Stimulated activated CD4-positive, alpha-beta T cell treated with anti-CD3 and anti-CD28 coated beads, Interleukin-15, amount 100 ng/mL, for 1 hour (primary cell): ENCODE measurements at places on chromosomes 1 and 21.

DNA sequence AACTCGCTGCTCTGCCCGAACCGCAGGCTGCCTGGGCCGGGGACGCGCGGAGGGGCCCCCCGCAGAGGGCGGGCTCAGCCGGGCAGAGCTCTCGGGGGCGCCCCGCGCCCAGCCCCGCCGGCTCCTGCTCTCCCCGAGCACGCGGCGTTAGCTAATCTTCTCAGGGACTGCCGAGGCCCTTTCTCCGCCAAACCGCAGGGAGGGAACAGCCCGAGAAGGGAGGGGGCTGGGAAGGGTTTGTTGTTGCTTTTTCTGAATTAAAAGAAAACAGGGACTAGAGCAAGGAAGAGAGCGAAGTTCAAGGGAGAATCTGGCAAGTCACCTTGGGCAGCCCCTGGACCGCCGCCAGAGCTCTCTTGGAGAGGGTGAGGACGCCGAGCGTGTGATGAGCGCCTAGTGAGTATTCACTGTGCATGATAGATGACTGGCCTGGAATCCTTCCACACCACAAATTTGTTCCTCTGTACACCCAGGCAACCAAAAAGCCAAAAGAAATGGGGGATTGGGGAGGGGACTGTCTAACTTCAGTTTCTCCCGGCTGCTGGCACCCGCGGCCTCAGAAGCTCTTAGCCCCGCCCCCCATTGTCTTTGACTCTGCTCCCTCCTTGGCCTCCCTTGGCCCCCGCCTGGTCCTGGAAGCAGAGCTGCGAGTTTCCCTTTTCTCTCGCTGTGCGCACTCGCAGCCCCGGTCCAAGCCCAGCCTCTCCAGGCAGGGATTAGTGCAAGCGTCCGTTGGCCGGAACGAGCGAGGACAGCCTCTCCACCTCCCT, 19.7 kb upstream of the LMX1A start:
- peak; percentile 13 for DNase-seq

DNA sequence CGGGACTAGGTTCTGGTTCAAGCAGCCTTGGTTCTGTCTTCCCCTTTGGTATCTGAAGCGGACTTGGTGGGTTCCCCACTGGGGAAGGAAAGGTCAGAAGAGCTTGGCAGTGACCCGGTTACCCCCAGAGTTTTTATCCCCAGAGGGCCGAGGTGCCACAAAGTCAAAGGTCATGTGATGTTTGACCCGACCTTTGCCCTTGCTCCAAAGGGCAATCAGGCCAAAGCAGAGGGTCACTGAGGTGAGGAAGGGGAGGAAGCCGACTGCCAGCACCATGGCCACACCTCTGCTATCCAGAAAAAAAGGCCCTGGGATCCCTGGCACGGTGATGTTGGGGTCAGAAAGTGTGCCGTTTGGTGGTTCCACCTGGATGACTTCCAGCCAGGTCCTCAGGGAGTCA, 4.4 kb downstream of the LINGO4 start:
- no peak for DNase-seq

DNA sequence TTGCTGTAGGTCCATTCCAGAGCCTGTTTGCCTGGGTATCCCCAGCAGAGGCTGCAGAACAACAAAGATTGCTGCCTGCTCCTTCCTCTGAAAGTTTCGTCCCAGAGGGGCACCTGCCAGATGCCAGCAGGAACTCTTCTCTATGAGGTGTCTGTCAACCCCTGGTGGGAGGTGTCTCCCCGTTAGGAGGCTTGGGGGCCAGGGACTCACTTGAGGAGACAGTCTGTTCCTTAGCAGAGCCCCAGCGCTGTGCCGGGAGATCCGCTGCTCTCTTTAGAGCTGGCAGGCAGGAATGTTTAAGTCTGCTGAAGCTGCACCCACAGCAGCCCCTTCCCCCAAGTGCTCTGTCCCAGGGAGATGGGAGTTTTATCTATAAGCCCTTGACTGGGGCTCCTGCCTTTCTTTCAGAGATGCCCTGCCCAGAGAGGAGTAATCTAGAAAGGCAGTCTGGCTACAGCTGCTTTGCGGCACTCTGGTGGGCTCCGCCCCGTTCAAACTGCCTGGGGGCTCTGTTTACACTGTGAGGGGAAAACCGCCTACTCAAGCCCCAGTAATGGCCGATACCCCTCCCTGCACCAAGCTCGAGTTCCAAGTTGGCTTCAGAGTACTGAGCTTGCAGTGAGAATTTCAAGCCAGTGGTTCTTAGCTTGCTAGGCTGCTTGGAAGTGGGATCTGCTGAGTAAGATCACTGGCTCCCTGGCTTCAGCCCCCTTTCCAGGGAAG, 8.7 kb upstream of the SLC25A24 start:
- DNase-seq = no peak

DNA sequence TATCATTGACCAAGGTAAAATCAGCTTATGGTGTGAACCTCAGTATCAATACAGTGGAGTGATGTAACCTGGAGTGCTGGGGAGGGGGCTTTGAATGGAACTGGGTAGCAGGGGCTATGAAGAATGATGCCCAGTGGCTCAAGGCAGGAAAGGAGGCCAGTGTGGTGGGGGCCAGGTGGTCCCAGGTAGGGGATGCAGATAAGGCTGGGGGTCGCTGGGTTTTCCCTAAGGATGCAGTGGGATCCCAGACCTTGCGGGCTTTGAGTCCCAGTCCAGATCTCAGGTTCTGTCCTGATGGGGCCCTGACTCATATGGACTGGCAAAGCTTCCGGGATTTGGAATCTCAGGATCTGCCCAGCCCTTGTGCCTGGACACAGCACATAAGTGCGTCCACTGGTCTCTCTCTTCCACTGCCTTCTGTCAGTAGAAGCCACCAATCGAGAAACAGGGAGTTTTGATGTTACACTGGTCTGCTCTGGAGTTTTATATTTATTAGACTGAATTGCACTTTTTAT, 52.0 kb downstream of the S100B start:
- no peak for DNase-seq

DNA sequence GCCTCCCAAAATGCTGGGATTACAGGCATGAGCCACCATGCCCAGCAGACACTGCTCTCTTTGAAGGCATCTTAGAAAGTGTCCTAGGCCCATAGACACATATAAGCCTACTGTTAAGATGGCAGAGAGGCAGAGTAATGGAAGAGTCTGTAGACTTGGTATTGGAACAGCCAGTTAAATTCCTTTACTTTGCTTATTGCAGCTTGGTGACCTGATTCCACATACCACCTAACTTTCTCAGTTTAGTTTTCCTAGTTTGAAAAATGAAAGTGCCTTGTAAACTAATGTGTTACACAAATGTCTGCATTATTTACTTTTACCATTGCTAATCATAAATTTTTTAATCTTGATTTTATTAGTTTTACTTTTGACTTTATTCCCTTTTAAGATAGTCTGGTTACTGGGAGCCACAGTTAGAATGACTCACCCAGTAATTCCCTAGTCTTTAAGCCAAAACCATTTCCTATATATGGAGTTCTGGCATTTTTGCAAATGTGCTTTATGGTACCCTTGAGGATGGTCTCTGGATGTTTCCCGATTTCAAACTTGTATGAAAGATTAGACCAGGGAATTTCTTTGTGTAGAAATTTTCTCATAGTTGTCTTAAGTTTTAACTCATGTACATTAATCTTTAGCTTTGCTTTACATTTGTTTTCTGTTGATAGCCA, 6.4 kb downstream of the SMAP2 start:
- no peak for DNase-seq

- DNase-seq = no peak
These were observed 123.3 kb downstream of the PCNX2 start for GRCh38 chr1:233172201-233172600.

DNA sequence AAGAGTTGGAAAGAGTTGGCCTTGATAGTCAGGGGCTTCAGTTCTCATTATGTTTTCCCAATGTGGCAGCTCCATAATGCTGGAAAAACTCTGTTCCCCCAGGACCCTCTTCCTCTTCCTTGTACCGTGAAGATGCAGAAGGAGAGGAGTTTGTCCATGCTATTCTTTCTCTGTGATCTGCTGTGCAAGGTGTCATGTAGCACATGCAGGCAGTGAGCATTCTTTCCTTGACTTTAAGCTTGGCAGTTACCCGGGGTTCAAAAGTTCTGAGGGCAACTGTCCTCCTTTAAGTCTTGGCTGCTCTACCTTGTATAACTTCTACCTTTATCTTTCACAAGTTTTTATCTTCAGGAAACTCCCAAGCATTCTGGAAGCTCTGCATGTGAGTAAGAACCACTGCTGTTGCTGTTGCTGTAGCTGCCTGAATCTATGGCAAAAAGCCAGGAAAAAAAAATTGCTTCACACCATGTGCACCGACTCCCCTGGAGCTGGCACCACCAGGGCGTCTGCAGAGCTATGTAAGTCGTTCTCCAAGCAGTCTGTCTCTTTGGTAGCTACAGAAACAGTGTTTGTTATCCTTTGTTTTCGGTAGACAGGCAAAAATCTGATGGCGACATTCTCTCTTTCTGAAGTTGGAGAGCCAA, 42.7 kb upstream of the SLC16A1 start:
- DNase-seq = no peak

GRCh38 chr1:21931171-21932093, 5.7 kb downstream of the HSPG2 start:
- DNase-seq = no peak

- DNase-seq = no peak
These were observed 62.2 kb downstream of the ZFYVE9 start for GRCh38 chr1:52203935-52204625.

DNA sequence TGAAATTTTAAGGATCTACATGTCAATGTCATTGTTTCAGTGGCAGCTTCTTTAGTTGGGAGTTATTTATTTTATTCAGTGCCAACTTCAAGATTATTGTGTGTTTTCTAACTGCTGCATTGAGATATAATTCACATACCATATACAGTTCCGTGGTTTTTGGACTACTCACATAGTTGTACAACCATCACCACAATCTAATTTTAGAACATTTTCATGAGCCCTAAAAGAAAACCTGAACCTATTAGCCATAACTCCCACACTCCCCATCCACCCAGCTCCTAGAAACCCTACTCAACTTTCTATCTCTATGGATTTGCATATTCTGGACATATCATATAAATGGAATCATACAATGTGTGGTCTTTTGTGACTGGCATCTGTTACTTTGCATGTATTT, 220.0 kb downstream of the LRRC40 start:
- DNase-seq = no peak

DNA sequence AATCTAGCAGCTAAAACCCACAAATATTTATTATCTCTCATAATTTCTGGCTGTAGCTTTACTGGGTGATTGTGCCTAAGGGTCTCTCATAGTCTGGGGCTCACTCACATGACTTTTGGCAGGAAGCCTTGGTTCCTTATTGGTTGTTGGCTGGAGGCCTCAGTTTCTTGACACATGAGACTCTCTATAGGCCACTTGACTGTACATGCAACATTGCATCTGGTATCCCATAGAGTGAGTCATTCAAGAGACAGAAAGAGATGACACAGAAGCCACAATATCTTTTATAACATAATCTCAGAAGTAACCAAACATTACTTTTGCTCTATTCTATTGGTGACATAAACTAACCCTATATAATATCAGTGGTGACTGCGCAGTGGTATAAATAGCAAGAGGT, 128.5 kb upstream of the HNRNPU start:
- DNase-seq = no peak

DNA sequence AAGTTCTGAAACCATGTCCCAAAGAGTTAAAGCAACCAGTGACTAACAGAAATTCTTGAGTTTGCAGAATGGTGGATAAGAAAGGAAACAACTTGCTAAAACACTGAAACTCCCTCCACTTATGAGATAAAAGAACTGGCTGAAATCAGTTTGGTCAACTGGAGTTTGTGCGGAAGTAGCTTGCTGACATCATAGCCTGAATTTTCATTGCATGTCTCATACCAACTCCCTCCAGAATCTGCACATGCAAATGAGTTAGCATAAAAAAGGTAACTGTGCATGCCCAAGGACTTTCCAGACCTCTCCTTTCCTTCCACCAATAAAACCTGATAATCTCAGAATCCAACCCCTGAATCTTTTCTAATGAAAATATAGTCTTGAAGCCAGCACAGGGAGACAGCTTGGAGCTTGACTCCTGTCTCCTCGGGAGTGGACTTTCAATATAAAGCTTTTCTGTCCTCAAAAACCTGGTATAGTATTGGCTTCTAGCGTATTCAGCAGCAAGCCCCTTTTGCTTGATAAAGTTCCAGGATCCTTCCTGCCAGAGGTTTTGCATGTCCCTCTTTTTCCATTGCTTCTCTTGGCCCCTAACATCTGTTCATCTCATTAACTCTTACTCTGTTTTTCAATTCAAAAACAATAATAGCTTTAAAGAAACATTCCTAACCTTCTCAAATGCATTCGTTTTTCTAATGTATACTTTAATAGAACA, 785.8 kb upstream of the ADGRL4 start:
- DNase-seq = no peak

DNA sequence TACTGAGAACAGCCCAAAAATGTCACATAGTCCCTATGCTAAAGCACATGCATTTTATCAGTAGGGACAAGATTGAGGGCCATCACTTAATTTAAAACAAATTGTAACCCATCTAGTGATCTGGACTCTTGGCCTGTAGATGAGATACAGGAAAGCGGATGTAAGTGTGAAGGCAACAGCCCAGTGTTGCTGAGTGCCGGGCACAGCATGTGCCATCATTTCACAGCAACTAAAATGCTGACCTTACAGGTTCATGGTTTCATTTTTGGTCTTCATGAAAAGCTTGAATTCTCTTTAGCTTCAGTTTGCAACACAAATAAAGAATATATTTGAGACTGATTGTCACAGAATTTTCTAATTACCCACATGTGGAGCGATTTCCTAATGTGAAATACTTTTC, 5.8 kb downstream of the COG2 start:
- DNase-seq = no peak

GRCh38 chr1:157004806-157005205, 40.7 kb downstream of the ARHGEF11 start:
- no peak for DNase-seq

DNA sequence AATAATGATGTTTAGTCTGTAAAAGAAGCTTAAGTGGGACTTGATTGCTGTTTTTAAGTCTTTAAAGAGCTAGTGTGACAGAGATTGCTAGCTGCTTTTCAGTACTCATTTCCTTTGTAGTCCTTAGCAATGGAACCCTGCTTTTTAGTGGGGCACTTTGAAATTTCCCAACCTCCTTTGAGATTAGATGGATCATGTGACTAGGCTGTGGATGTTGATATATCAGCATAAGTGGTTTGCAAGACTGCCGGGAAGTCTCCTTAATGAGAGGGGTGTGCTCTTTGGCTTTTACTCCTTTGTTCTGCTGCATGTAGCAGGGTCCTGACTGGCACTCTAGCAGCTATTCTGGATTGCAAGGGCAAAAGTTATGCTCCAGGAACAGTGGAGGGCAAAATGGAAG, 11.2 kb upstream of the RCOR3 start:
- DNase-seq = no peak

- DNase-seq = no peak
These were observed 124.6 kb downstream of the BACH1 start for GRCh38 chr21:29423099-29423870.

GRCh38 chr1:187046293-187046692, 217.5 kb downstream of the PLA2G4A start:
- no peak for DNase-seq
